Right lobe of liver (tissue), 6 donors: ENCODE measurements at places on chromosomes 12 and 14. TPM values are rescaled to one million over a fixed set of nuclear protein-coding genes. Genes with fewer than 3 reads are reported as not detected.
A peak's percentile ranks its signal among the peaks of the same experiment; 100 is the strongest.

Gene SGPP1
- total RNA-seq: 25.4 TPM

Gene HCAR1
- not detected for total RNA-seq

Gene AVPR1A
- total RNA-seq: 12.5 TPM

Gene DBX2
- not detected for total RNA-seq

Gene PA2G4
- 79.7 TPM for total RNA-seq

- no peaks in the 10 kb centered on the region for H3K4me1 ChIP-seq
- DNase-seq: no peak
- H3K36me3 ChIP-seq: no peaks in the 10 kb centered on the region
- H3K4me3 ChIP-seq: no peak overlapping the region
- H3K27me3 ChIP-seq: no peaks in the 10 kb centered on the region
Measured at GRCh38 chr12:100404769-100405407, 48.0 kb downstream of the SLC17A8 start.

GRCh38 chr14:29906256-29906870 is 21.3 kb downstream of the PRKD1 start:
- H3K27me3 ChIP-seq: no peaks in the 10 kb centered on the region
- no peaks in the 10 kb centered on the region for H3K4me1 ChIP-seq
- DNase-seq: no peak
- no peak overlapping the region for H3K4me3 ChIP-seq

DNA sequence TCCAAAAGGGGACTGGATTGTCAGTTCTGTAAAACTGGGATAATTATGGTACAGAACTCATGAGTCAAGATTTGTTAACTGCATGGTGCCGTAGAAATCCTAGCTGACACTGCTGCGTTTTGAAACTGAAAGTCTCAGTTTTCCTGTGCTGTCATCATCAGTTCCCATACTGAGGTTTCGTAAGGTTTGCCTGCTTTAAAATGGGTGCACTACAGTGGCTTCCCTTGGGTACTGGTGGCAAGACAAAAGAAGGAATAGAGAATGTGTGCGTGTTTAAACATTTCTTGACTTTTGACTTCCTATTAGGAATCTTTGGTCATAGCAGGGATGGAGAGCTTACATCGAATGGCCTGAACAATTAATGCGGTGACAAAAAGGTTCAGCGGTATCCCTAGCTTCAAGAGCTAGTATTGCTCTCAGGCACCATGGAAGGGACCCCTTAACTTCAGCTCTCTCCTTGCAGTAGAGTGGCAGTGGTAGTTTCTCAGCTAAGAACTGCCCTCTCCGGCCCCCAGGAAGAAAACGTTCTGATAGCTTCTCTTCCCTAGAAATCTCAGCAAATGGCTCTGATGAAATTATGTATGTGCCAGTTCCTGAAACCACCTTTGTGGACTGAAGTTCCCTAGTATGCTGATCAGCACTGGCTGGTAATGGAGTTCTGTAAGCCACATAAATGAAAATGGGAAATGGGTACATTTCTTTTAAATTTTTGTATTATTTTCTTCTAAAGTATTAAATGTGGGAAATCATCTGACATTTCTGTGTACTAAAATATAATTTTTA is 28.9 kb downstream of the ANO6 start:
- H3K27ac ChIP-seq: peak overlapping the region; percentile 61
- H3K4me3 ChIP-seq: peak overlapping the region; percentile 9
- no peaks in the 10 kb centered on the region for H3K27me3 ChIP-seq
- no peak for DNase-seq
- peaks cover 6% of the 10 kb centered on the region for H3K4me1 ChIP-seq
- no peaks in the 10 kb centered on the region for H3K36me3 ChIP-seq

GRCh38 chr14:50862036-50862570 is 9.8 kb upstream of the ABHD12B start:
- no peak overlapping the region for H3K4me3 ChIP-seq
- no peak overlapping the region for H3K27ac ChIP-seq
- H3K27me3 ChIP-seq: no peaks in the 10 kb centered on the region
- no peaks in the 10 kb centered on the region for H3K4me1 ChIP-seq
- DNase-seq: no peak

DNA sequence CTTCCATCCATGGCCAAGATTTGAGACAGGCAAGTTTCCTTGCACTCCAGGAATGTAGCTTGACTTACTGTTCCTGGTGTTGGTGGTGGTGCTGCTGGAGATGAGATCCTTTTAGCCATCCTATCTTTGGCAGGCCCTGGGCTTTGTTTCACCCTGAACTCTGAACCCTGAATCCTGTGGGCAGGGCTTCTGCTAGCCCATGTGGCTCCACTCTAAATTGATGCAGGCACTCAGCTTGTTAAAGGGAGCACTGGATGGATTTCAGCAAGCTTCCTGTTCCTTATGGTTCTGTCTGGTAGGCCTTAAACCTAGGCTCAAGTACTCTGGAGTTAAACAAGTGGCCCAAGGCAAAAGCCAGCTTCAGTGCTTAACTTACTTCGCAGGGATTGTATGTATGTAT is 138.2 kb downstream of the RGS6 start:
- no peak overlapping the region for H3K4me3 ChIP-seq
- no peak for DNase-seq
- no peaks in the 10 kb centered on the region for H3K27me3 ChIP-seq

DNA sequence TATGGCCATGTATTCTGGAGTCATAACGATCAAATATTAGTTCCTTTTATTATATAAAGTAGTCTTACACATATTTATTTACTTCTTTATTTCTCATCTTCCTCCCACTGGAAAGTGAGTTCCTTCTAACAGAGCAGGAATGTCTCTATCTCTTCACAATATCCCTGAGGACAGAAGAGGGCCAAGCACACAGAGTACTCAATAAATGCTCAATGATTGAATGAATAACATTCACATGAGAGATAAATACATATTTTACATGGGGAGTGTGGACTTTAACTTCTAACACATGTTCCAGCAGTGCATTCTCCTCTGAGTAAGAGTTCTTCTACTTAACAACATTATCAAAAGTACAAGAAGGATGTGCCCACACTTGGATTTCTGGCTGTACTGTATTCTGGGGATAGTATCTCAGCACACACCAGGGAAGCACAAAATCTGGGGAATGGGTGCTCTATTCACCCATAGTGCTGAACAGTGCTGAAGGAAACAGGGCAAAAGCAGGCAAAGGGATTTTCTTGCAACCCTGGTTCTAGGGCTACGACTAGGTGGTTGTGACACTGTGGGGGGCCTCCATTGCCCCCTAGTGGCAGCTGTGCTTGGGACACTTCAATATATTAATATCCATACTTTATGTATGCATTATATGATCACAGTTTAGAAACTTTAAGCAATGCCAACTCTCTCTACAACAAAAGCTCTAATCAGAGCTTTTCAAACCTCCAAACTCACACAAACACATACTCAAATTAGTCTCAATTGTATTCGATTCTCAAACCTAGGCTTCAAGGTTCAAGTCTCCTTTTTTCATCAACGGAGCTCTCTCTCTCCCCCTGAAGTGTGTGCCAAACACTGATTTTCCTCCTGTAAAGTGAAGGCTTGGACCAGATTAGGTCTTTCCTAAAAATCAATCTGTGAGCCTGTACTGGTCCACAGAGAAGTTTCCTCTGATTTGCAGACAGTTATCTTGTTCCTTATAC is 115.5 kb downstream of the SLC2A13 start:
- DNase-seq: peak; percentile 48
- no peak overlapping the region for H3K27ac ChIP-seq
- H3K36me3 ChIP-seq: no peaks in the 10 kb centered on the region
- no peaks in the 10 kb centered on the region for H3K4me1 ChIP-seq
- H3K4me3 ChIP-seq: no peak overlapping the region

- no peaks in the 10 kb centered on the region for H3K27me3 ChIP-seq
- no peak for DNase-seq
- H3K4me1 ChIP-seq: no peaks in the 10 kb centered on the region
- H3K4me3 ChIP-seq: no peak overlapping the region
Measured at GRCh38 chr12:34244608-34245007, 222.3 kb downstream of the ALG10 start.

DNA sequence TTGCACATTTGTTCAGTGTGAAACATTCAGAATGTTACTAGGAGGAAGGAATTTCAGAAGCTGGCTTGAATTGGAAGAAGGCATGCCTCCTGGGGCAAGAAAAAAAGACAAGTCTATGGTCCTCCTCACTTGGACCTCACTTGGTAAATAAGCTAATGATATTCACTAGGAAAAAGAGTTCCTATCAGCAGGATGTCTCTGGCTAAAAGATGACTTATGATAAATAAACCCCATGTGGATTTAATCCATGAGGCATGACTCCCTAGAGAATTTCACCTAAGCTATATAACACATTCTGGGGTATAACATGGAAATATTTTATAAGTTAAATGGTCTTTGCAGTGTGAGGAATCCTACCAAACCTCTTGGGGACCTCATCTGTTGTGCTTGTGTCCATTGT is 199.9 kb downstream of the LRIG3 start:
- no peak overlapping the region for H3K27ac ChIP-seq
- H3K4me3 ChIP-seq: no peak overlapping the region
- H3K36me3 ChIP-seq: no peaks in the 10 kb centered on the region

- H3K27me3 ChIP-seq: no peaks in the 10 kb centered on the region
- H3K4me1 ChIP-seq: no peaks in the 10 kb centered on the region
- no peaks in the 10 kb centered on the region for H3K36me3 ChIP-seq
- DNase-seq: no peak
- H3K27ac ChIP-seq: no peak overlapping the region
Measured at GRCh38 chr12:93167331-93167730, 210.4 kb upstream of the NUDT4 start.

DNA sequence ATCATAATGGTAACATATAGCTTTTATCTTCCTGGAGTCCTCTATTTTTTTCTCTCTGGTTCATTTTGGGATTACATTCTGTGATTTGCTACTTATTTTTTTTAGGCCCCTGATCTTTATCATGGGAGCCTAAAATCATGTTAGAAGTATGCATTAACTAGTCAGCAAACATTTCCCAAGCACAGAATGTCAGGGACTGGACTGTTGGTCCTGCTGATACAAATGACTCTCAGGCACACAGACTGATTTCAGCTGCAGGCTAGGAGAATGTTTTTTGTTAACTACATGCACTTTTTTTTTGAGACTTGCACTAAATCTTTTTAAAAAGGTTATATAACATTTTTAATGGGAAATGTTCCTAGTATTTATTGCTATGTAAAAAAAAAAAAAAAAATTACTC is 131.1 kb downstream of the ACSS3 start:
- no peak for DNase-seq
- H3K4me3 ChIP-seq: no peak overlapping the region
- no peaks in the 10 kb centered on the region for H3K36me3 ChIP-seq
- no peaks in the 10 kb centered on the region for H3K27me3 ChIP-seq
- H3K27ac ChIP-seq: no peak overlapping the region

DNA sequence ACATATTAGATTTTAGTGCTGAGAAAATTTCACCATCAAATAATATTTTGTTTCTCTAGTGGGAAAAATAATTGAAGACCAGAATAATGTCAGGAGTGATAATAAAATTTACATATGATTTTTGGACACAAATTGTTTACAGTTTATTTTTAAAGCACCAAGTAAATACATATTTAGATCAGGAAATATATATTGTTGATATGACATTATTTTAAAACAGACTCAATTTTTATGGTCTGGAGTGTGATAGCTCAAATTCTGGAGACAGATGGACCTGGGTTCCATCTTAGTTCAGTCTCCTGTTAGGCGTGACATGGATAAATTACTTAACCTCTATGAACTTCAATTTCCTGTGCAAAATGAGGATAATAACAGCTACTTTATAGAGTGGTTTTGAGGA is 135.4 kb downstream of the TPH2 start:
- no peak overlapping the region for H3K27ac ChIP-seq
- no peak overlapping the region for H3K4me3 ChIP-seq
- no peak for DNase-seq

GRCh38 chr12:40028296-40028695 is 77.6 kb downstream of the SLC2A13 start:
- H3K27ac ChIP-seq: no peak overlapping the region
- DNase-seq: no peak
- H3K4me3 ChIP-seq: no peak overlapping the region
- no peaks in the 10 kb centered on the region for H3K4me1 ChIP-seq
- H3K36me3 ChIP-seq: no peaks in the 10 kb centered on the region

- H3K27me3 ChIP-seq: no peaks in the 10 kb centered on the region
- H3K4me1 ChIP-seq: peaks cover 38% of the 10 kb centered on the region
- no peak overlapping the region for H3K27ac ChIP-seq
- H3K4me3 ChIP-seq: no peak overlapping the region
- DNase-seq: no peak
- no peaks in the 10 kb centered on the region for H3K36me3 ChIP-seq
Measured at GRCh38 chr12:27194644-27195043, 49.4 kb upstream of the STK38L start.

DNA sequence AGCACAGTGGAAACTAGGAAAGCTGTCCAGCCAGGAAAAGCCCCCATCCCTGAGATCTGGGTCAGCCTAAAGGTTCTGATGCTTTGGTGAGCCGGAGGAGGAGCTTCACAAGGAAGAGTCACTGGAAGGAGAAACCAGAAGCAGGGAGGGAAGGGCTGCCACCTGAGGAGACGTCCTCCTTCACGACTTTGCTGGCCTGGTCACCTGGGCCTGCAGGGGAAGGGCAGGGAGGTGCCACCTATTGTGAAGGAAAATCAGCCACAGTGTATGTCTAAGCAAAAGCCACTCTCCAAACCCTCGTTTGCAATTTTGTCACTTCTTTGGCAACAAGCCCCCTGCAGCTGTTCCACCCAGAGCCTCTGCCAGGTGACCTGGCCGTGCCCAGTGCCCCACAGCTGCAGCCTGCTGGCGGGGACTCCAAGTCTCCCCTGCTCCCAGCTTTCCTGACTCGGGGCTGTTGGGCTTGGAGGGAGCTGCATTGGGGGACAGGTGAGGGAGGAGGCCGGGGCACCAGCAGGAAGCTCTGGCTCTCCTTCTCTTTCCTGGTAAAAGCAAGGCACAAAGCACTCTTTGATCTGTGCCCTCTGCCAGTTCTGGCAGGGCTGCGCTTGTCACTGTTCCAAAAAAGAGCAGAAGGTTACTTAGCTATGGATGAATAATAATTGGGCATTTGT is 120.9 kb upstream of the BCL2L14 start:
- no peaks in the 10 kb centered on the region for H3K4me1 ChIP-seq
- no peak overlapping the region for H3K27ac ChIP-seq
- H3K4me3 ChIP-seq: no peak overlapping the region
- no peaks in the 10 kb centered on the region for H3K27me3 ChIP-seq
- DNase-seq: no peak
- no peaks in the 10 kb centered on the region for H3K36me3 ChIP-seq

DNA sequence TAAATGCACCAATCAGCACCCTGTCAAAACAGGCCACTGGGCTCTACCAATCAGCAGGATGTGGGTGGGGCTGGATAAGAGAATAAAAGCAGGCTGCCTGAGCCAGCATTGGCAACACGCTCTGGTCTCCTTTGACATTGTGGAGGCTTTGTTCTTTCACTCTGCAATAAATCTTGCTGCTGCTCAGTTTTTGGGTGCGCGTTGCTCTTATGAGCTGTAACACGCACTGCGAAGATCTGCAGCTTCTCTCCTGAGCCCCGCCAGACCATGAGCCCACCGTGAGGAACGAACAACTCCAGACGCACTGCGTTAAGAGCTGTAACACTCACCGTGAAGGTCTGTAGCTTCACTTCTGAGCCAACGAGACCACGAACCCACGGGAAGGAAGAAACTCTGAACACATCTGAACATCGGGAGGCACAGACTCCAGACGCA is 8.4 kb upstream of the PIANP start:
- no peak overlapping the region for H3K4me3 ChIP-seq
- no peaks in the 10 kb centered on the region for H3K36me3 ChIP-seq
- no peak for DNase-seq
- H3K27ac ChIP-seq: no peak overlapping the region
